Left lobe of liver (tissue), 2 donors: ENCODE measurements at places on chromosomes 3 and 15.

GRCh38 chr3:197835509-197835908 is 44.5 kb downstream of the LRCH3 start:
- no peak for DNase-seq

DNA sequence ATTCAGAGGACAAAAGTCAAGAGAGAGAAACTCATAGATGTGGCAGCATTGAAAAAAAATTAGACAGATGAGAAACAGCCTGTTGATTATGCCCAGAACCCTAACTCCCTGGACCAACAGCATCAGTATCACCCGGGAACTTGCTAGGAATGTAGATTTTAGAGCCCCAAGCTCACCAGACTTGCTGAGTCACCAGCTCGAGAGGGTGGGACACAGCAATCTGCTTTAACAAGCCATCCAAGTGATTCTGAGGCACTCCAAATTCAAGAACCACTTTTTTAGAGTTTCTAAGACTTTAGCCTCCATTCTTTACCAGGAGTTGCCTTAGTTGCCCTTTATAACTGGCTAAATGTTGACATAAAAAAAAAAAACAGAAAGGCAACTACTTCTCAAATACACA is 70.9 kb downstream of the CGGBP1 start:
- DNase-seq, result no peak

GRCh38 chr3:46242120-46242519 is at the start of gene CCR3:
Gene CCR3, plus strand, starts transcription at chr3:46242460. Its CDS starts 22,699 bp downstream, at chr3:46265159.
- no peak for DNase-seq

DNA sequence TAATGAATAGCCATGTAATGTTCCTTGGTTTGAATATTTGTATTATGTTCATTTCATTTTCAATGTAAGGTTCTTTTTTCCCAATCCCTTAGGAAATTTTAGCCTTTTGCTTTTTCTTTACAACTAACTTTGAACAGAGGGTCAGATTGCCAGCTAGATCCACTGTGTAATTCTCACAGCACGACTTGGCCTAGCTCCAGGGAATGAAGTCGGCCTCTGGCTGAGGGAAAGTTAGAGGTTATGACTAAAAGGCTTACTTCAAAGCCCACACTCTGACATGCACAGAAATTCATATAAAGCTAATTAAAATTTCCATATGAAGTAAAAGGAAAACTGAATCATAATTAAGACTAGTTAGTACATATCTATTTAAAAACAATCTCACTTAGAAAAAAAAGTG is 38.7 kb downstream of the ROBO1 start:
- DNase-seq, result no peak

DNA sequence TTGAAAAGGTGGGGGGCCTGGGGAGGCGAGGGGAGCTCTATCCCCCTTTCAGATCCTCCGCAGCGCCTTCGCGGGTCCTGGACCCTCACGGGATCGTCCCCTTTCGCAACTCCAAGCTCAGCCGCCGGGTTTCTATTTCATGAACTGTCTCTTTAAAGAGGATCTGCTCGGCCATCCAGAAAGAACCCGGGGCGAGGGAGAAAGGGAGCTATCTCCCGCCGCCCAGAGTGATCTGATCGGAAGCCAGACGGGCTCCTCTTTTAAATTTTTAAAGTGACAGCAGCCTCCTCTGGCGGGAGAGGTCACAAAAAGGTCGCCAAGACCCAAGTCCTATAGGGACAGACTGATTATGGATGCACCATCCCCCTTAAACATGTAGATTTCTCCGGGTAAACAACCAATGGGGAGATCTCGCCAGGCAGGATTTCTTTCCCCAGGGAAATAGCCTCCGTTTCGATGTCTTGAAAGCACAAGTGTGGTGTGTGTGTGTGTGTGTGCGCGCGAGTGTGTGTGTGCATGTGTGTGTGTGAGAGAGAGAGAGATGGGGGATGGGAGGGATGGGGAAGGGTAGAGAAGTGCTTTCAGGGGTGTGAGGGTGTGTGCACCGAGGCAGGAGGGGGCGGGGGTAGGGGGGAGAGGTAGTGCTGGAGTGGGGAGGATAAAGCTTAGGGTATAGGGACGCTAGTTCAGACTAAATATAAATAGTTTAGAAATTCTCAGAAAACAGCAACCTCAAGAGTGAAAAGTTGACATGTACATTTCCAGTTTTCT is 516.1 kb downstream of the MECOM start:
- DNase-seq, result peak; percentile 44

- DNase-seq, result no peak
Measured at GRCh38 chr3:114033721-114034120, 22.6 kb downstream of the CCDC191 start.

GRCh38 chr15:69474291-69474690 is 21.7 kb downstream of the RPLP1 start:
- DNase-seq, result no peak

DNA sequence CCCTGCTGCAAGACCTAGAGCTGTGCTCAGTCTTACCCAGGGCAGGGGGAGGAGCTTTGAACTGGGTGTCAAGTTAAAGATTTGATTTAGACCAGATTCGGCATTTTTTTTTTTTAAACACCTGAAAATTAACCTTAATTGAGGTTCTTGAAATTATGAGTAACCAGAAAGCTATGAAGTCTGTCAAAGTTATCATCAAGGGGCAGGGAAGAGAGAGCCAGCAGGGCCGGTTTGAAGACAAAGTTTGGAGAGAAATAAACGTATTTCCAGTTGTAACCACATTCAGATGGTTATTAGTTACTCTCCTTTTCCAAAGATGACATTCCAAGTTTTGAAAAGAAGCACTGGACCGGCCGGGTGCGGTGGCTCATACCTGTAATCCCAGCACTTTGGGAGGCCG is 12.0 kb downstream of the TMEM266 start:
- no peak for DNase-seq

DNA sequence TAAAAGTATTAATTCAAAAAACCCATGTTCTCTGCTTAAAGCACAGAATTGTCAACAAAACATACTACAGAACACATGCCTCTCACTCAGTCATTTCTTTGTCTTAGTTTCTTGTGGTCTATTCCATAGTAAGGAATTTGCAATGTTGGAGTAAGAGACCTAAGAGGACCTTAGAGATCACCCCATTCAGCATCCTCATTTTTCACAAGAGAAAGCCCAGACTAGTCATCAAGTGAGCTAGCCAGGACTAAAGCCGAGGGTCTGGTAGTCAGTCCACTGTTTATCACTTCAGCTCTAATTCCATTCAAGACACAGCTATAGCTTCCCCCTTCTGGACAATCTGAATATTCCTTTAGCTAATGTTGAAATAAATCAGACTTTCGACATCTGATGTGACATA is 601.1 kb downstream of the FHIT start:
- no peak for DNase-seq

GRCh38 chr3:185792955-185793354 is 31.9 kb downstream of the IGF2BP2 start:
- DNase-seq, result no peak

DNA sequence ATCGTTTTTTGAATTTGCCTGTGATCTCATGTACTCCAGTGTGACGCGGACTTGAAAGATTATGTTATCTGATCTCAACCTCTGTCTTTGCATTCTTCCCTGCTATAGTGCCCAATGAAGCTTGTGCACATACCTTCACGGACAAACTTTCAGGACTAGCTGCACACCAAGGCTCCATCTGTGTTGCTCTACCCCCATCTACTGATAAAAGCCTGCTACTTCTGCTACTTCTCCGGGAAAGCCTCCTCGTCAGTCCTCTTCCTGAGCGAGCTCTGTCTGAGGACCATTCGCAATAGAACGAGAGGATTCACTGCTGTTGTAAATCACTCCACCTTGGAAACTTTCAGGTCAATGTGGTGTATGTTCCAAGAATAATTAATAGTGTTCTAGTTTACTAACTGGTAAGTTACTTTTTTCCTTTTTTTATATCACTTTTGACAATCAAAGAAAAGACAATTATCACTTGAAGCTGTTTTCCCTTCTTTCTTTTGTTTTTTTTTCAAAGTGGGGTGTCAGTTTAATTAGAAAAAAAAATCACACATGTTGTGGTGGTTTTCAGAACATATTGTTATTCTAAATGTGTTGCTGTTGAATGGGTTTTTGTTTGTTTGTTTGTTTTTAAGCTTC is 217.6 kb downstream of the ARRDC4 start:
- peak; percentile 49 for DNase-seq

DNA sequence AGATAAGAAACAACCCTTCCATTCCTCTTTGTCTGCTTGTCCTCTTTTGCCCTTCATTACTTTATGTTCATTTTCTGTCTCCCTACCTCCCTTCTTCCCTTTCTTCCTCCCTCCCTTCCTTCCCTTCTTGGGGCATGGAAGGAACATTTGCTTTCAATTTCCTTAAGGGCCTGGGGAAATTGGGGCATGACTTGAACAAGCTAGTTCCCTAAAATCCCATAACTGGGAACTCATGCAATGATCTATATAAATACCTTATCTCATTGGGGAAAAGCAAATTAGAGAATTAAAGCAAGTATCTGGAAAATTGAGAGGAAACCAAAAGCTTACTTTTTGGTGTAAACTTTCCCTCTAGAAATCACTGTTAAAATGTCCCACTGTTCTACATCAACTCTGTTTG is 35.7 kb downstream of the BOC start:
- no peak for DNase-seq

GRCh38 chr15:43206054-43206453 is 14.8 kb downstream of the EPB42 start:
- no peak for DNase-seq

DNA sequence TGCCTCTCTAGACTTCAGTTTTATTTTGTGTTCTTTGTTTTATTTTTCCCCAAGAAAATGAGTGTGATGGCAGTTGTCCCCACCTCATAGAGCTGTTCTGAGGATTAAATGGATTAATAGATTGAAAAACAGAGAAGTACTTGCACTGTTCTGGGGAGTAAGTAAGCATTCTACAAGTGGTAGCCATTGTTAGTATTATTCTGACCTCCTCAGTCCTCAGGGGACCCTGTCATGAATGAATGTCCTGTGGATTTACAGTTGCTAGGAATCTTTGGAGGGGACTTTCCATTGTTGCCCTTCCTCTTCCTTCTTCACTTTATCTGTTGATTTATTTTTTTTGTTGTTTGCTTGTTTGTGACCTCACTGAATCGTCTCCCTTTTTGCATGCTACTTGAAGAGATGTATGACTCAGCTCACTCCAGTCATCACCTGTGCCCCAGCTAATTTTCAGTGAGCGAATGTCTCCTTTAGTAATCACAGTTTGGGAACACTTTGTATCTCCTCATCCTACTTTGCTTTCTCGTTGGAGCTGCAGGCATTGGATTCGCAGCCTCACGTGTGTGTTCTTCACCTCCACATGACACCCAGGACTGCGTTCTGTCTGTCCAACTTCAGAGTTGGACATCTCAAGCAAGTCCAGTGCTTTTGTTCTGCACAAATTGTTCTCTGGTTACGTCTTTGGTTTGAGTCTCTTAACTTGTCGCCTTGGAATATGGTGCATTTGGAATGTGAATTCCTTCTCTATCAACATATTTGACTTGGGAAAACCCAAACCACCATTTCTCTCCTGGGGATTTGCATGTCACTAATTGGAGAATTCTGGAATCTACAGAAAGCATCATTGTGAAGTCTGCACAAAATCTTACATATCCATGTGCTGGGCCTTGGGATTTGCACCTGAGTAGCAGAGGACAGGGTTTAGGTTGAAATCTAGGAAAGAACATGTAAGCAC is 54.5 kb downstream of the LRTM1 start:
- DNase-seq, result no peak

DNA sequence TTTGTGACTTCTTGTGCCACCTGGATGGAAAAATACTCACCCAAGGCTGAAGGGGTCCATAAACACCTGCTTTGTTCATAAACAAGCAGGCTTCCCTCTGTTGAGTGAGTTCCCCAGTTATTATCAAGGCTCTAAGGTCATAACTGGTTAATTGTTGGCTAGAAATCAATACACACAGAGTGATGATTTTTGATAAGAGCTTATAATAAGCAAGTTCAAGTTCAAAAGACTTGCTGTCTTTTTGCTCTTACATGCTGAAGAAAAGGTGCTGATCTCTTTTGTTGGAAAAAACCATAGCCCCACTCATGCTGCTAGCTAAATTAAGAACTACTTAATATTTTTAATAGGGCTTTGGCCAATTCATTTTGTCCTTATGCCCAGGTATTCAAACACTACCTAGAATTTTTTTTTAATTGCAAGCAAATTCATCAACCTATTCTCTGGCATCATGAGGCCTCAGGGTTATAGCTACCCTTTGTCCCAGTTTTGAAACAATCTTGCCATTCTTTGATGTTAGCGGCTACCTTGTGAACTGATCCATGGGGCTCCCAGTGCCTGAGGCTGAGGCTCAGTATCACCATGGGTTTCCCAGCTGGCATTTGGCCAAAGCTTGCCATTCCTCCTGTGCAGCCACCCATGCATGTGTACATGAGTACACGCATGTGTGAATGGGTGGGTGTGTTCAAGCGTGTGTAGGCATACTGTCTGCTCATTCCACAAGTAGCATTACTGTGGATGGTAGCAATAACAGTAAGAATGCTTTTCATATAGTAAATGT is 127.6 kb upstream of the LPP start:
- DNase-seq, result no peak

GRCh38 chr15:101118116-101118515 is 133.7 kb downstream of the CHSY1 start:
- DNase-seq, result no peak

DNA sequence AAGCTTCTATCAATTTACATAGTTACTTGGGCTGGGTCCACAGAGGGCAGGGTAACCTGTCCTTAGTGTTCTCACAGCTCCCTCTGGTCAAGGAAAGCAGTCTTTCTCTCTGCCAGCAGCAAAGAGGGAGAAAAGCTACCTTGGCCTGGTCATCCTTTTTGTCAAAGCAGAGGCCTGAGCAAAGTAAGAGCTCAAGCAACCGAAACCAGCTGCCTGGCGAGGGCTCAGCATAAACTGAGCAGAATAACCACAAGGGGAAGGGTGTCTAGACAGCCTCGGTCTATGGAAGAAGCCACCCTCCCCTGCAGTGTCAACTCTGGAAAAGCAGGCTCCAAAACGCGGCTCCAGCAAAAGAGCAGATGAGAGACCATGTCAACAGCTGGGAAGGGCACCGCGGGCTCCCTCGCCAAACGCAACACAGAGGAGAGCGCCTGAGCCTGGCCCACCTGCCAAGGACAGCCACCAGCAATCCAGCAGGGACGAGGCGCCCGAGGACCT is 17.4 kb downstream of the LRIG1 start:
- DNase-seq, result no peak

GRCh38 chr3:53051929-53052328 is 6.1 kb upstream of the SFMBT1 start:
- DNase-seq, result no peak

DNA sequence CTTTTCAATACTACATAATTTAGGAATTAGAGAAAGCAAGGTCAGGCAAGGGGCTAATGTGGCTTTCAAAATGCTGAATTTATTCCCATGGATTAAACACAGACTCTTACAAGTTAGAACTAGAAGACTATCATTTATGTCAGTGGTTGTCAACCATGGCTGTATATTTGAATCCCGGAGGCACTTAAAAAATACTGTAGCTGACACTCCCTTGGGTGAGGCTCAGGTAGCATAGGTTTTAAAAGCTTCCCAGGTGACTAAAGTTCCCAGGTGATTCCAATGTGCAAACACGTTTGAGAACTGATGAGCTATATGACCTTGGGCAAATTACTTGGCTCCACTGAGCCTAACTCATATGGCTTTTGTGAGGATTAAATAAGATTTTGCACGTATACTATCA is 29.6 kb downstream of the AAGAB start:
- DNase-seq, result no peak
